Kidney (tissue), 22 donors: ENCODE measurements at places on chromosomes 1 and 21. TPM values are rescaled to one million over a fixed set of nuclear protein-coding genes. Genes with fewer than 3 reads are reported as not detected.

The AMY1B gene
- not detected for polyA plus RNA-seq

The OR2L13 gene
- not detected for polyA plus RNA-seq

The SLFNL1 gene
- polyA plus RNA-seq, result 0.32 TPM

The BACE2 gene
- 55.5 TPM for polyA plus RNA-seq

The MAN1C1 gene
- polyA plus RNA-seq, result 65.5 TPM

The KRTAP20-1 gene
- polyA plus RNA-seq, result not detected

The ATP1A4 gene
- polyA plus RNA-seq, result not detected

The PLA2G4A gene
- polyA plus RNA-seq, result 3.4 TPM

The MMP23B gene
- polyA plus RNA-seq, result 4.0 TPM
